Activated T-helper 2 cell treated with anti-CD3 and anti-CD28 coated beads, Interferon-gamma antibody, Interleukin-2, Interleukin-4, amounts not matched to agents 10 μg/mL and 5 μg/mL and 100 μg/mL, durations not matched to agents 14 hours and 24 hours and 36 hours (primary cell): ENCODE measurements at places on chromosomes 5 and 9. TPM values are rescaled to one million over a fixed set of nuclear protein-coding genes. Genes with fewer than 3 reads are reported as not detected.
A peak's percentile ranks its signal among the peaks of the same experiment; 100 is the strongest.

GRCh38 chr5:6667648-6668047 is 34.4 kb downstream of the SRD5A1 start:
- H3K4me1 ChIP-seq, result no peaks in the 10 kb centered on the region
- peaks cover 11% of the 10 kb centered on the region for H3K36me3 ChIP-seq
- no peak overlapping the region for H3K4me3 ChIP-seq
- no peak overlapping the region for H3K27ac ChIP-seq

DNA sequence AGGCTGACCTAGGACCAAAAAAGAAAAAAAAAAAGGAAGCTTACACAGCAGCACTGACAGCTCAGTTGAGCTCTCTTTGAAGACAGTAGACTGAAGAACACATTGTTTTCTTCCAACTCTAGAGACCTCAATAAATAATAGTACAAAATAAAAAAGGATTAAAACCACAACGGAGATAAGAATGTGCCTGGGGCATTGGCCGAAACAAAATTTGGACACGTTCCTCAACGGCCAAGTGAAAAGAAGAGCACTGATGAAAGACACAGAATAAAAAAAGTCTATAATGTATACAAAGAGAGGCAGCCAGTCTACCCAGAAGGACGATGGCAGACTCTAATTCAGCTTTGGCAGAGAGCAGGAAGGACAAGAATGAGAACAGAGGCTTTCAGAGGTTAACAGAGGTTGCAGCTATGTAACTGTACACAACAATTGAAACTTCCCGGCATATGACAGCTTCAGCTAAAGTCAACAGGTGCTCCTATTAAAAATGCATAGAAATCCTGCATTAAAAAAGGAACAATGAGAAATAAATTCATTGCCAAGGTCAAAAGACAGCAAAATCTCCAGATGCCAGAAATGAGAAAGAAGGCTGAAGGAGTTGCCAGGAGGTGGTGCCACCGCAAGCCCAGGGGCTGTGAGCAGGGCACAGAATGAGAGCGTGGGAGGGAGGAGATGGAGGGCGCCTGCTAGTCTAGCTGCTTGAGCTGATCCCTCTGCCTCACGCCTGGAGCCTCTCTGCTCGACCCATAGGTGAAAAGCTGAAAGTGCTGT is 113.9 kb downstream of the DCP2 start:
- no peak for DNase-seq
- H3K4me3 ChIP-seq, result no peak overlapping the region
- H3K36me3 ChIP-seq, result no peaks in the 10 kb centered on the region
- H3K27me3 ChIP-seq, result peaks cover 26% of the 10 kb centered on the region

- peaks cover 3% of the 10 kb centered on the region for H3K4me1 ChIP-seq
- no peak for DNase-seq
- H3K36me3 ChIP-seq, result no peaks in the 10 kb centered on the region
- no peak overlapping the region for H3K27ac ChIP-seq
- H3K27me3 ChIP-seq, result no peaks in the 10 kb centered on the region
Observed at GRCh38 chr9:116547729-116548426, 139.2 kb upstream of the TRIM32 start.

ACOT12 gene
- not detected in 2 replicates for total RNA-seq

- H3K27me3 ChIP-seq, result no peaks in the 10 kb centered on the region
- H3K4me3 ChIP-seq, result no peak overlapping the region
- peaks cover 11% of the 10 kb centered on the region for H3K36me3 ChIP-seq
Observed at GRCh38 chr9:122991370-122991830, 42.1 kb upstream of the GPR21 start.

DNA sequence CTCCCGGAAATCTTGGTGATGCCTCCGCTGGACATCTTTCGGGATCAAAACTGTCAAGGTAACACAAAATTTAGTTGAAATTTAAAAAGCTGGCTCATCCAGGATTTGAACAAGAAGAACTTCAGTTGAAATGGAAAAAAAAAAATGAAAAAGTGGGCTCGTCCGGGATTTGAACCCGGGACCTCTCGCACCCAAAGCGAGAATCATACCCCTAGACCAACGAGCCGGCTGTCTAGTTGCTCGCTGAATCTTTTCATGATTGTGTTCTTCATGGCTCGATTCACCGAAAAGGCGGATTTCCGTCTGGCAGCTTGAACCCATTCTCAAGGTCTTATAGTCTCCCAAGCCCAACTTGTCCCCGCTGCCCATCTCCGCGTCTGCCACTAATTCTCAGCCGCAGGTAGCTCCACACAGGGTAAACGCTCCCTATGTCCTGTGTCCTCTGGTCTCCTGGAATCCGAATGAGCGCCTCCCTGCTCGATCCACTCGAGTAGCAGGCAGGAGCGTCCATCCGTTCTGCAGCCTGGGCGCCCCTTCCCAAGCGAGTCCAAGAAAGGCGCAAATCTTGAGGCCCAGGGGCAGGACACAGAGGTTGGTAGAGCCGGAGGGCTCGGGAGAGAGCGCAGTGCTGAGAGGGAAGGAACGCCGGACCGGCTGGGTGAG is 16.2 kb downstream of the TRIM7 start:
- H3K27me3 ChIP-seq, result no peaks in the 10 kb centered on the region
- DNase-seq, result peak; percentile 77
- H3K27ac ChIP-seq, result peak overlapping the region; percentile 93
- H3K36me3 ChIP-seq, result no peaks in the 10 kb centered on the region
- peak overlapping the region; percentile 94 for H3K4me3 ChIP-seq

ELAVL2 gene
- total RNA-seq, result not detected in 2 replicates

- H3K27me3 ChIP-seq, result no peaks in the 10 kb centered on the region
- H3K4me1 ChIP-seq, result no peaks in the 10 kb centered on the region
- H3K36me3 ChIP-seq, result no peaks in the 10 kb centered on the region
- no peak for DNase-seq
Observed at GRCh38 chr5:3511934-3512333, 83.7 kb upstream of the IRX1 start.
